8988T (cell line): ENCODE measurements at places on chromosomes 1 and 21.

- DNase-seq: no peak
These were observed 42.7 kb upstream of the SELENON start for GRCh38 chr1:25757151-25757845.

DNA sequence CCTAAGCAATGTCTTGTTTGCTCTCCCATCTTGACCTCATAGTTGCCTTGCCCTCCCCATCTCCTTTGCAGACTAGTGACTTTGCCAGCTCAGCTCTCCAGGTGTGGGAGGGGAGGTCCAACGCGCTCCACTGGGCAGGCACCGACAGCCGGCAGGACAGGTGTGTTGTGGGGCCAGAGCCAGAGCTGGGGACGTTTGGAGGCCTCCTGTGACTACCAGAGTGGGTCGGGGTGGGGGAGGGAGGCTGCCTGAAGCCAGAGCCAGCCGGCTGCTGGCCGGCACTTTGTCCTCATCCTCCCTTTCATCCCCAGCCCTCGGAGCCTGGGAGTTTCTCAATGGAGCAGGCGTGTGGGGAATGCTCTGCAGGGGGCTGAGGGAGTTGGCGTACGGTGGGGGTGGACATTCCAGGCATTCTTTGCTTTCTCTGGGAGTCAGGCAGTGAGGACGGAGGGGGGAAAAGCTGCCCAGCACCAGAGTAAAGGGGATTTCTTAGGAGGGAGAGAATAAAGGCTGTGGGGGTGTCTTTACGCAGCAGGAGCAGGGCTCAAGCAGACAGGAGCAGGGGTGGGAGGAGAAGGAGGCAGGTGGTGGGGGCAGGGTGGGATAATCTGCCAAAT lies 20.2 kb downstream of the NUAK2 start:
- peak; percentile 66 for DNase-seq

DNA sequence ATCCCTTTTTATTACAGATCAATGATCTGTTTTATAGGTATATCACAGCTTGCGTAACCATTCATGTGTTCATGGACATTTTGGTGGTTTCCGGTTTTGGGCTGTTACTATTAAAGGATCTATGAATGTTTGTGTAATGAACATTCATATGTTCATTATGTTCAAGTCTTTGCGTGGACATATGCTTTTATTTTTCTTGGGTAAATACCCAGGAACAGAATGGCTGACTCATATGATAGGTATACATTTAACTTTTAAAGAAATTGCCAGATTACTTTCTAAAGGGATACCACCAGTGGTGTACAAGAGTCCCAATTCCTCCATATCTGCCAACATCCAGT lies 73.7 kb downstream of the SPATA46 start:
- DNase-seq: no peak

DNA sequence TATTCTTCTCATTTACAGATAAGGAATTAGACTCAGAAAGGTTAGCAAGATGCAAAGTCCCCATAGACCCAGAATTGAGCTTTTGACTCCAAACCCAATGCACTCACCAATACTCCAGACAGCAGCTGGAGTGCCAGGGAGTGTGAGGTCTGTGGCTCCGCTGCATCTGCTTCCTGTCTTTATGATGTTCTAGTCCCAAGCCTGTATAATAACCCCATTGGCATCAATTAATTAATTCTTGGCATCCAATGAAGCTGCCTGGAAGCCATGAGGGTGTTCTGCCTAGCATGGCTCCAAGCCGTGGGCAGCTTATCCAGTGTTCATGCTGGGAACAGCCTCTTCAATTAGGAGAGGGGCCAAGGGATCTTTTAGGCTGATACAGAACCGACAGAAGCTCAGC lies 188.7 kb downstream of the GIPC2 start:
- no peak for DNase-seq

- DNase-seq: no peak
These were observed 20.2 kb upstream of the TOR3A start for GRCh38 chr1:179061360-179062282.

- no peak for DNase-seq
These were observed 969.0 kb downstream of the TTLL7 start for GRCh38 chr1:83029916-83030315.

DNA sequence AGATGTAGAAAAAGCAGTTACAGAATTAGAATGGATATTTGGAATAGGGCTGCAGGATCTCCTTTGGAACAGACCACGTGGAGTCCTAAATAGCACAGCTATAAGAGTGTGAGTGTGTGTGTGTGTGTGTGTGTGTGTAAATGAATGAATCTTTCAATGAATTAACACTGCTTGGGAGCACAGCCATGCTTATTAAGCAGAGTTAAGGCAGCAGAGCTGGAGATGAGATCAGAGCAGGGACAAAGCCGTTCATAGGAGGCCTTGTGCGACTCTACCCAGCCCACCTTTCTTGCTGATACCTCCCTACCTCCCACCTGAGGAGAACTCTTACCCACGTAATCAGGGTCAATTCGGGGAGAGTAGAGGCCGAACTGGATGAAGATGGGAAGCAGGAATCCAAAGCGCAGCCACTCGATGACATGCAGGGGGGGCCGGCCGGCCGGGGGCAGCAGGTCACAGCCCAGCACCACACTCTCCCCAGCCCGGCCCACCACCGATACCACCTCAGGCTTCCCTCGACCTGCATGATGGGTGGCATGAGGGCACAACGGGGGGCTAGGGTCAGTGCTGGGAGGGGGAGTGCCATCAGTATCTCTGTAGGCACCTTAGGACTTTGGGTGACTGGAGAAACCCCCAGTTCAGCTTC lies 2.7 kb downstream of the IGSF9 start:
- DNase-seq: no peak

- no peak for DNase-seq
These were observed at the start of gene C1orf116 for GRCh38 chr1:207032528-207033017. Gene C1orf116 (minus strand): TSS chr1:207032756. CDS start chr1:207027598, 5,158 bp downstream.

- peak; percentile 1 for DNase-seq
These were observed 9.2 kb upstream of the ARF1 start for GRCh38 chr1:228073061-228073856.

GRCh38 chr1:111202366-111202706 lies 1.9 kb upstream of the DENND2D start:
- no peak for DNase-seq

GRCh38 chr21:25717491-25718147 lies 17.1 kb downstream of the ATP5PF start:
- DNase-seq: no peak
